ENCODE measurements at places on chromosomes 1 and 21.

DNA sequence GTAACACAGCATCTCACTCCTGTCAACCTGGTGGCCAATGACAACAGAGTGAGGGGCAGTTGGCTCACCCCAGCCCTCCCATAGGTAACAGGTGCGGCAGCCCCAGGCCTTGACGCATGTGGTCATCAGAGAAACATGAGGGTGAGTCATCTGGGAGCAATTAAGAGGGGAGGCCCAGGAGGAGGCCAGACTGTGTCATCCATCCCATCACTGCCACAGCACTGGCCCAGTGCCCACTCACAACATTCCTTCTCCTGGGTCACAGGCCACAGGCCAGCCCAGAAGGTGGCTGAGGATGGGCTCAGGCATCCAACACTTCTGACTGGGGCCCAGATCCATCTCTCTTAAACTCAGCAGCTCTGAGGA lies 17.1 kb downstream of the TEX35 start:
- DNase-seq = no peak

DNA sequence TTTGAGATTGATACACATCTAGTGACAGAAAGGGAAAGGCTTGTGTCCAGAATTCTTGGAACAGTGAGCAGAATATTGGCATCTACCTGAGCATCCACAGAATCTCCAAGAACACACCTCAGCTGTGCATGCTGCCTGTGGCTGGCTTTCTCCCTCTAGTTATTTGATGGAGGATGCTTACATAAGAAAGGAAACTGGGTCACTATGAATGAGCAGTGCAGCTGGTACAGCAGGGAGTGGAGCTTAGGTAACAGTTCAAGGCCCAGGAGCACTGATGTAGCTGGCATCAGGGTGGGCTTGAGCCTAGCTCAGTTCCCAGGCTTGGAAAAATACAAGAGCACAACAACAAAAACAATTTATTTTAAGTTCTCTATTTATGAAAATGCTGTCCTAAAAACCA lies 26.3 kb downstream of the RGS8 start:
- no peak for DNase-seq

DNA sequence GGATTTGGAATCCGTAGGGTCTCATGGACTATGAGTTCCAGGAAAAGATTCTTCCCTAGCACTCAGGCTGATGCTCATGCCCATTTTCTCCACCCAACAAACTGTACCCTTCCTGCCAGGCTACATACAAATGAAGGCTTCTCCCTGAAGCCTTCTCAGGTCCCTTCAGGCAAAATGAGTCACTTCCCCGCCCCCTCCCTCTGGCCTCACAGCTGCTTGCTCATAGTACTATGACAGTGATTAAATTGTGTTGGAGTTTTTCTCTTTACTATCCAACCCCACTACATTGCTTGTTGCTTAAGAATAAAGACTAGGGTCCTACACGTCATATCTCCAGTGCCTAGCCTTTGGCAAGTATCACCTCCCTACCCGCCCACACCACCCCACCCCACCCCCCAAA lies 207.6 kb upstream of the NFIA start:
- DNase-seq = no peak

DNA sequence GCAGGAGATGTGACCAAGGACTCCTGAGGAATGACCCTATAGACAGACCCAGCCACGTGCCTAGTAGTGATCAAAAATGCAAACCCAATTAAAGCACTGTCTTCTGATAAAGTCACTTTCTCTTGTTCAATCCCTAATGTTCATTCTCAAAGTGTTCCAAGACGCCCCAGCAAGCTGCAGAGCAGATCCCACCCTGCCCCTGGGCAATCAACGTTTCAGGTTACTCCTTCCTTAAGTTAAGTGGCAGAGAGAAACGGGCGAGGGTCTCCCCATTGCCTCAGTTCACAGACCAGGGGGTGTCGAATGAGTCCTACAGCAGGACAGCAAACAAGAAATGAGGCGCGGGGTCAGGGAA lies 699 bp upstream of the RGS2 start:
- no peak for DNase-seq

GRCh38 chr1:247328311-247328710 lies 3.4 kb downstream of the ZNF496 start:
- no peak for DNase-seq

GRCh38 chr1:43766086-43766784 lies 58.9 kb downstream of the ST3GAL3 start:
- DNase-seq = no peak

- no peak for DNase-seq
Observed at GRCh38 chr1:188670837-188671236, 1806.8 kb downstream of the BRINP3 start.

DNA sequence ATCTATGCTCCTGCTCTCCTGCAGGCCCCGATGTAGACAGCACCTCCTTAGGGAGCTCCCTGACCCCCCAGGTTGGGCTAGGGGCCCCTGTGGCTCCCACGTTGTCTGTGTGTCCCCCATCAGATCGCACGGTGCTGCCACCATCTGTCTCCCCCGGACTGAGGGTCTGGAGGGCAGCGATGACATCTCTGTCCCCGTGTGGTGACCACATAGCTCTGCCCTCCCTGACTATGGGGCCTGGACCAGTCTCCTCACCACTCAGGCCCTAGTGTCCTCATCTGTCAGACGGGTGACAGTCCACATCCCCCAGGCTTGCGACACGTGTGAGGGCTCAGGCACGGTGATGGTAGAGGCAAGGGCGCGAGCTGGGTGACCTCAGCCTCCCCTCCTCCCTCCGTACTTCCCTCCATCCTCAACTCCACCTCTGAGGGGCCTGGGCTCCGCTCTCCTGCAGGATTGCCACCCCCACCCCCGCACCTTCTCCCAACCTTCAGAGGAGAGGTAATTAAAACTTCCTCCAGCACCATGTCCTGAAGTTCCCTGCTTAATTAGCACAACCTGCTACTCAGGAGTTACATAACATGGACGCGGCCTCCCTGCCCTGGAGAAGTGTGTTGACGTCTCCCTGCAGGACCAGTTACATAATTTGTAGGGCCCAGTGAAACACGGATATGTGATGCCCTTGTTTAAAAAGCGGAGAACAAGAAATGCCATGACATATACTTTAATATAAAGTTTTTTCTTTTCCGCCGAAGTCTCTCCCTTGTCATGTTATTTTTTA lies 288.2 kb downstream of the PTPRU start:
- DNase-seq = no peak

- DNase-seq = no peak
Observed at GRCh38 chr1:69148731-69149130, 419.0 kb upstream of the LRRC7 start.

GRCh38 chr1:20663365-20663764 lies 2.2 kb upstream of the DDOST start:
- DNase-seq = no peak

DNA sequence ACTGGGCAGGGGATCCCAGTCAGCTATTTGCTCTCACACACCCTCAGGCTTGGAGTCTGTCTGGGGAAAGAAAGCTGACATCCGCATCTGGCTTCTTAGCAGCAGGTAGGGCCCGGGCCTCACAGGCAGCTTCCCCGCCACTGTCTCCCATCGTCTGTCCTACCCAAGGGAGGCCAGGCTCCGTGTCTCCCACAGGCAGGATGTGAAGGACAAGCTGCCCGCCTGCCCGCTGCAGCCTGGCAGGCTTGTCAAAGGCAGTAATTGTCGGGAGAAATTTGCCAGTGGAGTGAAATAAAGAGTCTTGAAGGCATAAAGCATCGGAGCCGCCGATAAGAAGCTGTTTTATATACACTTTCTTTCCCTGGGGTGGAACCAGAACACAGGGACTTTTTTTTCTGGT lies 44.0 kb upstream of the DISP3 start:
- DNase-seq = no peak

- no peak for DNase-seq
Observed at GRCh38 chr1:56434740-56435139, 144.6 kb downstream of the PLPP3 start.

GRCh38 chr1:115327270-115327669 lies 10.8 kb downstream of the NGF start:
- DNase-seq = no peak

- no peak for DNase-seq
Observed at GRCh38 chr1:74731399-74732052, 1.3 kb downstream of the CRYZ start.

DNA sequence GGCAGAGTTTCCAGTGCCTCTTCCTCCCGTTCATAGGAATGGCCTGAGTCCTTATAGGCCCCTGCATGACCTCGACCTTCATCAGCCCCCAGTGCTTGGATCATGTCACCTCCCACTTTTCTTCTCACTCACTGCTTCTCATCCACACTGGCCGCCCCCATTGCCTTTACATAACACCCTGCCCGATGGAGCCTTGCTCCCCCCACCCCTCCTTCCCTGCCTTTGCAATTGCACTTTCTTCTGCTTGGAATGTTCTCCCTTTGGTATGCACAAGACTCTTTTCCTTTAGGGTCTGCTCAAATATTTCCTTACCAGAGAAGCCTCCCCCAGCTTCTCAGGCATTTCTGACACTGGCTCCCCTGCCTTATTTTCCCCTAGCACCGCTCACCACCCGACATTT lies 125.2 kb upstream of the KCNJ6 start:
- DNase-seq = no peak

Measured in left ventricle myocardium inferior (tissue), 1 donor.